ENCODE measurements at places on chromosomes 13 and 19.

GRCh38 chr19:13974073-13974472, 21.8 kb downstream of the DCAF15 start:
- peak; percentile 23 for DNase-seq

DNA sequence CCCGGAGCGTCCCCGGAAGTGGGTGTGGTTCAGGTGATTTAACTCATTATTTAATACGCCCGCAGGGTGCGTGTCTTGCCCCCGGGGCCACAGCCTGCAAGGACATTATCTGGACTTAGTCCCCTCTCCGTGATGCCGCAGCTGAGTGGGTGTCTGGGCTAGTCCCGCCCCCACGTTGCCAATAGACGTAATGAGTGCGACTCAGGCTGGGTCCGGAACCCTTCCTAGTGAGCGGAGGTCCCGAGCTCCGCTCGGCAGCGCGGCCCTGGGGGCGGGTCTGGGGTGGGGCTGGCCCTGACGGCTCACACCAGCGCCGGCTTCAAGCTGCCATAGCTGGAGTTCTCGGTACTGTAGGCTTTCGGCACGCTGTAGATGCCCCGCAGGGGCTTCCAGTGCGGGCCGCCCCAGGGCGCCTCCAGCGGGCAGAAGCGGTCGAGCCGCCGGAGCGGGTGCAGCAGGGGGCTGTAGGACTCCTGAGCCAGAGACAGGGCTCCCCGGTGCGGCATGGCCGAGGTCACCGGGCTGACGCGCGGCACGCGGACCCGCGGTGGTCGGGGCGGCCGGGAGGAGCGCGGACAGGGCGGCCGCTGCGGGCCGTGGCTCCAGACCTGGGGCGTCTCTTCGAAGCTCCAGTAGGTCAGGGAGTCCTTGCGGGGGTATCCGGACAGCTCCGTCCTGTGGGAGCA, 918 bp upstream of the LHB start:
- peak; percentile 54 for DNase-seq

DNA sequence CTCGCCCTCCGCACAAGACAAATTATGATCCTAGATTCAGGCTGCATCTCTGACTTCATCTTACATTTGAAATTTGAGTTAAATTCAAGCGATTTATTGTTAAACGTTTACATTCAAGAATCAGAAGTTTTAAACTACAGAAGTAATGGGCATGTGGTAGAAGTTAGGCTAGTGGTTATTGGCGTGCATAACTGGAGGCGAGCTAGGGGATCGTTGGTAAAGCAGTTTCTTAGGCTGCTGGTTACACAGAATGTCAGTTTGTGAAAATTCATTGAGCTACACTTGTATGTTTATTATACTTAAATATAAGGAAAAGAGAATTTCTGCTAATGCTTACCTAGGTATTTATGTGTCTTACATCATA, 733 bp upstream of the CDX2 start:
- DNase-seq, result no peak

- no peak for DNase-seq
Measured at GRCh38 chr19:44879309-44880065, 11.6 kb upstream of the TOMM40 start.

GRCh38 chr19:9885077-9885552, 50.0 kb downstream of the PIN1 start:
- no peak for DNase-seq

- DNase-seq, result no peak
Measured at GRCh38 chr13:100644371-100644770, 30.2 kb downstream of the TMTC4 start.

DNA sequence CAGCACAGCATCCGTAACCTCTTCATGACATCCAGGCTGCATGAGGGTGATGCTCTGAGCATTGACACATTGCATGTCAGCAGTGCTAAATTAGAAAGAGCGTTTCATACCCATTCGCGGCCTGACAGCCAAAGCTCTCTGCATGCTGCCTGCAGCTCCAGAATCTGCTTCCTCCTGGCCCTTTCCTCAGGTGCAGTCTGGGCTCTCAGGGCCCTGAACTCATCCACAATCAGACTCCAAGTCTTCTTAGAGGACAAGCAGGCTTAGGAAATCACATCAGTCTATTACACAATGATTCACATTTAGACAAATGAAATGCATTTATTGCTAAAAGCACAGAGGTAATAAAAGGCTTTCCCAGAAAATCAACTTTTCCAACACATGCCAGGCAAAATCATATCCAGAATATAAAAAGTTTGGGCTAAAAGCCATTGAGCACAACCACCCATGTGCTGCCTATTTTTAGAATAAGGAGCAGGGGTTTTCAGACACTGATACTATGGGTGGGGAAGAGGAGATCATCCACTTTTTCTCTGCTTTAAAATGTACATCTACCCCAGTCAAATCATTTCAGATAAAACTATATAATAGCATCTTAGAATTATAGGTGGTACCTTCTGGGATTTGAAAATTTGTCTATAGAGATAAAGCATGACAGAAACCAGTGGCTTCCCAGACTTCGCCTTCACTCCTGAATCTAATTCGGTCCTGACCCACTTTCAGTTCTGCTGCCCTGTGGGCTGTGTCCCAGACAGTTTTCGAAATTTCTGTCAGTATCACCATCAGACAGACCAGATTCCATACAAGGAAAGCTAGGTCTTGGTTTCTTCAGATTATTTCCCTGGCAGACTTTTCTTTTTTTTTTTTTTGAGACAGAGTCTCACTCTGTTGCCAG, 109.3 kb downstream of the COL4A2 start:
- no peak for DNase-seq

GRCh38 chr19:14553939-14554243, 18.0 kb downstream of the NDUFB7 start:
- no peak for DNase-seq

DNA sequence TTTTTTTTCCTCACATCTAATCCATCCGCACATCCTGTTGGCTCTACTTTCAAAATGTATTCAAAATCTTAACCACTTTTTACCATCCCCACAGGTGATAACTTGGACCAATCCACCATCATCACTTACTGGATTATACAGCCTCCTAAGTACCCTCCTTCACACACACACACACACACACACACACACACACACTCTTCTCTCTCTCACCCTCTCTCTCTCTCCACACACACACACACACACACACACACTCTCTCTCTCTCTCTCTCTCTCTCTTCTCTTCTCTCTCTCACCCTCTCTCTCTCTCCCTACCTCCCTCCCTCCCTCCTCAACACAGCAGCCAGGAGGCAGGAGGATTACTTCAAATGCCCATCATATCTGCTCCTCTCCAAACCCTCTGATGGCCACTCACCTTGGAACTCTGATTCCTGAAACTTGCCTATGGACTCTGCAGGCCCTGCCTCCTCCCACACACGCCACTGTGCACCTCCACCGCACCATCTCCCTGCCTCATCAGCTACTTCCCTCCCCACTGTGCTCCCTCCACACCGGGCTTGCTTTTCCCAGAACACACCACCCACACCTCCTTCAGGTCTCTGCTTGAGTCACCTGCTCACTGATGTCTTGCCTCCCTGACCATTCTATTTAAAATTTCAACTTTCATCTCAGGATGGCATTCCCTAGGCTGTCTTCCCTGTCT, 39.7 kb downstream of the RCBTB2 start:
- DNase-seq, result no peak

DNA sequence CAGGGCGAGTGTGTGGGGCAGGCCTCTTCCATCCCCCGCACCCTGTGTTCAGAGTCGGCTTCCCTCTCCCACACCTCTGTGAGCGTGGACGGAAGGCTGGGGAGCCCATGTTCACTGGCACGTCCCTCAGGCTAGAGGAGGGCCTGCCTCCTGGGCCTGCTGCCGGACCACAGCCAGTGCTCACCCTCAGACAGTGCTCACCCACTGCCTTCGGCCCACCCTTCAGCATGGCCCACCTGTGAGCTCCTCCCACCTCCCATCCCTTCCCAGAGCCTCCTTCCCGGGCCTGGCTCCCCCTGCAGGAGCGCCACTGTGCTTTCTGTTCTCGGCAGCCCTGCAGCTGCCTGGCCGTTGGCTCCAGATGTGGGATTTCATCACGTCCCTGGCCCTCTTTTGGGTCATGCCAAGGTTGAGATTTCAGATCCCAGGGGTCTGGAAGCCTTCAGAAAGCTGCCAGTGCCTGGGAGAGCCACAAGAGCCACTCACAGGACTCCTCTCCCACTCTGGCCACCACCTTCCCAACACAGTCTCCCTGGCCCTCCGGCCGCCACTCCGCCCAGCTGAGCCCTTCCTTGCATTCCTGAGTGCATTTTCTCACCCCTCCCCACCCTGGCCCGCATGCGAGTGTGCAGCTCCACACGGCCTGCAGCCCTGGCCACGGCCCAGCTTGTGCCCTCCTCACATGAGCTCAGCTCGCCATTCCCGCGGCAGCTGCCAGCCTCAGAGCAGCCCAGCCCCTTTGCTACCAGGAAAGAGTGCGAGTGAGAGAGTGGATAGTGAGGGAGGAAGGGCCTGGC, 25.3 kb downstream of the CAPN12 start:
- DNase-seq, result no peak

- no peak for DNase-seq
Measured at GRCh38 chr19:14394167-14394566, 12.9 kb downstream of the ADGRE5 start.

DNA sequence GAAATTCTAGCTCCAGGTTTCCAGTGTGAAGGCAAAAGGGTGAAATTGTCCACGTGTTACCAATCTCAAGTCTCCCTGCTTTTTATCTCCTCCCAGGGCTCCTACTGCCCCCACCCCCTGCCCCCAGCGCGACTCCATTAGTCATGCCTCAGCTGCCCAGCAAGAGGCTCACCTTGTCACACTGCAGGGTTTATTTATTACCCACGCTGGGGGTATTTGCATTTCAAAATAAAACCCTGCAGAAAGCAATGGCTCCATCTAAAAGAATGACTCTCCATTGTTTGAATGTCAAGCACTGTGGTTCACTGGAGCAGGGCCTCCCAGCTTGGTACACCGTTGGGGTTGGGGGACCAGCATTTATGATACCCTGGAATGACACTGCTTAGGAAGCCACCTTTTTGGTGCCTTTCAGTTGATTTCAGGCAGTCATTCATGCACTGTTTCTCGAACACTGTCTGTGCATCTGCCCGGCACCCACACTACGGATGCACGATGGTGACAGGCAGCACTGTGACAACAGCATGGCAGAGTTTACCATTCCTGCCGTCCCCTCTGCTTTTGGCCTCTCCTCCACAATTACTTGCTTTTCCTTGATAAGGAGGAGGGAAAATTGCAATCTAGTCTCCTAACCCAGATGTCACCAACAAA, 9.9 kb upstream of the POP4 start:
- DNase-seq, result no peak

DNA sequence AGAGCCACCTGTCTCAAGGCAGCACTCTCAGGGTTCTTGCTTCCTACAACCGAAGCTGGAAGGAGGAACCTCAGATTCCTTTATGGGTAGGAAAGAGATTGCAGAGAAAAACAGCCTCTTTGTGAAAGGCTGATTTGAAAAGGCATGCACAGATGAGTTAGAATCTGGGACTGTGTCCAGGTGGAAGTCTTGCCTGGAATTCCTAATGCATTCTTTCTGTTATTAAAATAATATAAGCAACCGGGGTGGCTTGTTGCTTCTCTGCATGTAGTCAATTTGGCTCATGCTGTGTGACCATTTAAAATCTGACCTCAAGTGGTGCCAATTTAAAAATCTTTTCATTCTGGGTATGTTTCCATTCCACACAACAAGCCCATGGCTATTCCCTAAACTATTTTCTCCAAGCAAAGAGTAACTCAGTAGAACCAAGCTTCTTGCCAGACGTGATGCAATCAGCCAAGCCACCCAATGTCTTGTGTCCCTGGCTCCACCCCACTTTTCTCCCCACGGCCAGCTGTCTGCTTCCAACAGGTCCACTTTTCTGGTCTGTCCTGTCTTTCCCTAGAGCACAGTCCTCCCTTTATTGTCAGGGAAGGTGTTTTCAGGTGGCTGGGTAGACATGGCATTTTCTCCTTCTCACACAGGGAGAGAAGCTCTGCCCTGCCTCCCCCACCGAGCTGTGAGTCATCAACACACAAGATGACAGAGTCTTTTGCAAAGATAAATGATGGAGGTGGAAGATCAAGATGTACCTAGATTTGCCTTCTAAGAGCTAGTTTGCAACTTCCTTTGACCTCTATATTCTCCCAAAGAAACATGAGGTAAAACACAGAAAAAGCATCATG, 394.3 kb downstream of the FOXO1 start:
- no peak for DNase-seq

GRCh38 chr13:48160606-48161278, 65.8 kb upstream of the MED4 start:
- no peak for DNase-seq

GRCh38 chr13:76024151-76024550, 388.0 kb downstream of the LMO7 start:
- no peak for DNase-seq

- no peak for DNase-seq
Measured at GRCh38 chr19:48341515-48342413, 16.4 kb downstream of the EMP3 start.

- DNase-seq, result no peak
Measured at GRCh38 chr19:28614634-28615545, 598.1 kb downstream of the UQCRFS1 start.

- no peak for DNase-seq
Measured at GRCh38 chr13:33550885-33551284, 265.3 kb upstream of the STARD13 start.

- DNase-seq, result no peak
Measured at GRCh38 chr13:75832812-75833211, 196.7 kb downstream of the LMO7 start.

GRCh38 chr13:89486709-89487108, 1815.5 kb downstream of the SLITRK5 start:
- no peak for DNase-seq

DNA sequence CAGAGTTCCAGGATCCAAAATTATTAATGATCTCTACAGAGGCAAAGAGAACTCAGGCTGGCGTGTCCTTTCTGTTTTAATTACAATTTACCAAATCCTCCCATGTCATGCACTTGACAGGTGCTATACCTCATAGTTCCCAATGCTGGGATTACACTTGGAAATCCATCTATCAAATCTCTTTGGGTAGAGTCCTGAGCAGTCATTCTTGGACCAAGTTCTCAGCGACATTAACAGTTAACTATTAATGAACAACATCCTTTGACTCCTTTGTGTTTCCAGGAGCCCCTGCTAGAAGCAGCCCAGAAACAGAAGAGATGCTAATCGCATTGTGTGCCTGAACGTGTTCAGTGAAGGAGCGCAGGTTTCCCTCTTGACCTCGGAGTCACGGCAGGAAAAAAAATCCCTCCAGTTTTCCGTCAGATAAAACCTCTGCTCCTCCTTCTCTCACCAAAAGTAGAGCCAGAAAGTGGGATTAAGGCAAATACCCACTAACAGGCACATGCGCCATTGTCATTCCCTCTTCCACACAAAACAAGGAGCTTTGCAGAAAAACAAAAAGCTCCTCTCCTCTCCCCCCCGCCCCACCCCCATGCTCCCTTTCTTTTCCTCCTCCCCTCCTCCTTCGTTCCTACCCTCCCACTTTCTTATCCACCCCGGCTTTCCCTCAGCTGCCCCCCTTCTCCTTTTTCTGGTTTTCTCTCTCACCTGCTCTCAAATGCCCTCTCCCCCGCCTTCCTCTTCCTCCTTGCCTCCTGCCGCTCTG, 224.7 kb downstream of the ZIC5 start:
- no peak for DNase-seq

DNA sequence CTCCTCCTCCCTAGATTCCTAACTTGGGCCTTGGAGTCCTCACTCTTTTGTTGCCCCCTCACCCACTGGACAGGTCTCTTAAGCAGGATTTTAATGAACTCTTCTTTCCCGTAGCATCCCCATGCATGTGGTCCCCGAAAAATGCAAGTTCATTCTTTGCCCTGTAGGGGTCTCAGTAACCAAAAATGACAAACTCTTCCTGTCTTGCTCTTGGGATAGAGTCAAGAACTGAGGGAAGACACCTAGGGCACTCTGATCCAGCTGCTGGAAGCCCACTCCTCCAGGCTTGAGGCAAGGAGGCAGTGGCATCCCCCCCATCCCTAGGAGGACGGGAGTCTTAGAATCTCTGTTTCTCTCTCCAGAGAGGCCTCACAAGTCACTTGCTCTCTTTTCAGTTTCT, 987.0 kb downstream of the DIAPH3 start:
- DNase-seq, result no peak

Data from RPMI8226 (cell line).